NK-92 treated with Interleukin-12 subunit alpha and Interleukin-12 subunit beta, amount 100 ng/mL, for 24 hours (cell line): ENCODE measurements at places on chromosomes 6 and 20.

DNA sequence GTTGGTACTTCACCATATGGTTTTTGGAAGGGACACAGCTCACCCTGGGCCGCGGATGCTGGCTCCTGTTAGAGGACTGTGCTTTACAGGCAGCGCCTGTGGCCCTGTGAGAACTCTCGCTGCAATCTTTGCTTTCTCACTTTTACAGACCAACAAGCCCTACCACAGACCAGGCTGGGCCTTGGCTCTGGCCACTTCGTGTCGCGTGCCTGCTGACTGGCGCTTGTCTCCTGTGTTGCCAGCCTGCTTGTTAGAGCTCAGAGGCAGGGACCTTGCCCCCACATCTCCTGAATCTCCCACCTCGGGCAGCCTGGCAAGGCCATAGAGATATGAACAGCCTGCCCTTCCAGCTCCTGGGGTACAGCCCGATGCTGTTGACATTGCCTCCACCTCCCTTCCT, 56.1 kb downstream of the SYNJ2 start:
- DNase-seq: no peak

- DNase-seq: no peak
Measured at GRCh38 chr6:109696355-109696754, 5.3 kb downstream of the FIG4 start.

DNA sequence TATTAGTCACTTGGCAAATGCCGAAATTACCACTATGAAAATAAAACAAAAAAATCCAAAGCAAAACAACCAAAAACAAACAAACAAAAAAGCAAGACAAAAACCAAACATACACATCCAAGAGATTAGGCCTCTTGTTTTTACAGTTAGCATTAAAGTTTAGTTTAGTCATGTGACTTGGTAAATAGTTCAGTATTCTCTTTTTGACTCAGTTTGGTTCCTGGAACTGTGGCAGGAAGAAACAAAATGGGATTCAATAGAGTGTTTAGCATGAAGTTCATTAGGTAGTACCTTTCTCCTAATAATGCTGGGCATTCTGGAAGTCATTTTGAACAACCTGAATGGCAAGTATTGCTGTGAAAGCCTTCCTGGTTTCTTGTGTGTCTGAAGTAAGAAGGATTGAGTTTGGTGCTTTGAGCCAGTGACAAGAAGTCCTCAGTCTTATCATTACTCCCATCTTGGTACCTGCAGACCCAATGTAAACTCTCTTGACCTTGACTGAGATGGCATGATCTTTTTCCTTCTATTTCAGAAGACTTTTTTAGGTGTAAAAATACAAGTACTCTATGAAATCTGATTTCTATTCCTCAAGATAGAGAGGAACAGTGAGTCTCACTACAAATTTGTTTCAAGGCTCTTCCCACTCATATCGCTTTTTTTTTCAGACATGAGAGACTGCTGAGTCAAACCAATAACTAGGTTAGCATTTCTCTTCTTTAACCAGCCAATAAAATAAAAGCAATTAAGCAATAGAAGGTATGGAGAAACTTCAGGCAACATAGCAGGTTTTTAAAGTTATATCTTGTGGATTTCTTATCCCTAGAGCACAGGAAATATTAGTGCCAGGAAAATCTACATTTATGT, 223.6 kb upstream of the PREP start:
- no peak for DNase-seq

GRCh38 chr20:62708591-62709536, at the start of gene NTSR1:
TSS of gene NTSR1 (plus strand) at chr20:62708836. CDS start at chr20:62709208, 372 bp downstream.
- no peak for DNase-seq

DNA sequence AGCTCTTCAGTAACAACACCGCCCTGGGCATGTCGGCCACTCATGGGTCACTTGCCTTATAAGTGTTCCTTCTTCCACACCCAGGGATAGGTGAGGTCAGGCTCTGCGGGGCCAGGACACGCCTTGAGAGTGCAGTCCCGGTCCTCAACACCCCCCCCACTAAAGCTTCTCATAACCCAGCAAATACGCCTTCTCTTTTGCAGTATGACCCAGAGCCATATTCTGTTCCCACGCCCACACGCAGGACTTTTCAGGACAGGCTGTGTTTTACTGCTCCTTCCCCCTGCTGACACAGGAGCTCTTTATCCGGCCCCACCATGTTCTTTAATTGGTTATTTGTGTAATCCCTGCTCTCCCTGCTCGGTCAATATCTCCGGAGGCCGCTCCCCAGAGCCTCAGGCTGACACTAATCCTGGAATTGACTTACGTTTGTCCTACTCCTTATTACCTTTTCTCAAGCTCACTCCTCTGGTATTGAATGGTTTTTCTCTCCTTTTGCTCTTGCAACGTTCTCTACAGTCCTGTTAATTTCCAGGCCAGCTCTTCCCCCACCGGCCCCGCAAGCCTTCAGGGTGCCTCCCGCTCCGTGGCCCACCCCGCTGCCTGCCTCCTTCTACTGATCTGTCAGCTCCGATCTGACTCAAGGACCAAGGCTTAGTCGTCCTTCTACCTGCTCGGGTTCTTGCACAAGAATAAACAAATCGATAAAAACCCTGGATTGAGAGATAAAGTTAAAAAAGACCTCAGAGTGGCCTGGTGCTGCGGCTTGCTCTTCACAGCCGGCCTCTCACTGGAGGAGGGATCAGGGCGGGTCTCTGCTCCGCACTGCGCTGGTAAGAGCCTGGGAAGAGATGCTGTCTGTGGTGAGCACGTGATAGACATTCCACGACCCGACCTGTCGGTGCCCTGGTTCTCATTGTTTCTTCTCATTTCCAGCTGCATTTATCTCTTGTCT, 357.5 kb downstream of the ZFAND3 start:
- no peak for DNase-seq

DNA sequence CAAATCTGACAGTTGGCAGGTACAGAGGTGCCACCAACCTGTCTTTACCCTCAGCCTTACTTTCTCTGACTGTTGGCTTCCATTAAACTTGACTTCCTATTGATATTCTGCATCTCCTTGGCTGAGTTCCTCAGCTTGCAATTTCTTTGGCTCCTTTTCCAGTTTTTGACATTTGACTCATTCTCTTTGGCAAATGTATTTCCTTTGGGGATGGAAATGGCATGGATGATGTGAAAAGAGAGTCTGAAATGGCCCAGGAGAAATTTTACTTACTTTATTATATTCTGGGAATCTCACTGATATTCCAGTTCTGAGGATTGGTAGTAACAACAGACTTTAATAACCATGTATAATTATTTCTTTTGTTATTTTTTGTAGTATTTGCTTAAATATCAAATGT, 255.2 kb downstream of the CD109 start:
- DNase-seq: no peak
